ENCODE measurements at places on chromosomes 1 and 21.

GRCh38 chr1:209983953-209984352 lies 45.9 kb downstream of the SYT14 start:
- no peak for DNase-seq

GRCh38 chr1:86197206-86197855 lies 40.8 kb upstream of the COL24A1 start:
- no peak for DNase-seq

DNA sequence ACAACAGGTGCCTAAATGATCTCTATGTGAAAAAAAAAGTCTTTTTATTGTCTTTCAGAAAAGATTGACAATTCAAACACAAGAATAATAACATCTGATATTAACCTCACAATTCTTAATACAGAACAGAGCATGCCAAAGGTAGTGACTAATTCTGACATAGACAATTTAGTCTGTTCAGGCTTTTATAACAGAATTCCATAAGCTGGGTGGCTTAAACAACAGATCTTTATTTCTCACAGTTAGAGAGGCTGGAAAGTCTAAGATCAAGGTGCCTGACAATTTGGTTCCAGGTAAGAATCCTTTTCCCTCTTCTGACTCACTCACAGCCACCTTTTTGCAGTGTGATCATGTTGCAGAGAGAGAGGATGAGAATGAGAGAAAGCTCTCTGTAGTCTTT lies 27.0 kb downstream of the DPYD start:
- DNase-seq: no peak

DNA sequence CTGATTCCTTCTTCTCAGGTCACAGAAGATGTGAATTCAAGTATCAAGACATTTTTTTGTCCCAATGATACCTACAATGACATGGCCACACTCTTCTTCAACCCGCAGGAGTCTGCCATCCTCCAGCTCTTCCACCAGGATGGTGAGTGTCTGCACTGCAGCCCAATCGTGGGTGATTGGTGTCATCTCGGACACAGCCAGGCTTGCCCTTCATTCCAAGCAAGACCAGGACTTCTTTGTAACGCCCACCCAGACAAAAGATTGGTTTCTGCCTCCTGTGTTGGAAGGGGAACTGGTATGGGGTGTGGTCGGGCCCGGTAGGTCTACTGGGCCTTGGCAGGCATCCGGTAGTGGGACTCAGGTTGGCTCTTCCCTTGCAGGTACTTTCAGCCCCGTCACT lies 14.1 kb downstream of the NPPA start:
- DNase-seq: no peak

GRCh38 chr21:46634427-46634826 lies 1.0 kb upstream of the PRMT2 start:
- DNase-seq: no peak

- no peak for DNase-seq
Observed at GRCh38 chr1:169885207-169885606, 8.5 kb downstream of the SCYL3 start.

GRCh38 chr1:71303617-71304041 lies 222.8 kb upstream of the ZRANB2 start:
- DNase-seq: no peak

DNA sequence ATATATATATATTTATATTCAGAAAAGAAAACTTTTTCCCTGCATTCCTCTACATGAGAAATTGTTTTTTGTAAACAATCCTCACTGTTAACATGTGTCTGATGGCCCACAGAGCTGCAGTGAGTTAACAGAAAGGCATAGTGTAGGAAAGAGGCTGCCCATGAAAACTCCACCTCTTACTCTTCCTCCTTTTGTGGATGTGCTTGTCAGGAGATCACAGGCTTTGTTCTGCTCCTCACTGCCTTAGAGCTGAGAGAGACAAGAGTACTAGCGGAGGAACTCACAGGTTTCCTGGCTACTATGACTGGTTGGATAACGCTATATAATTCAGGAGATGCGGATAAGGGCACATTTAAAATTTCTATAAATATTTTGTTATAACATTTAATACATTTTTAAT lies 200.6 kb downstream of the BRINP3 start:
- no peak for DNase-seq

GRCh38 chr1:244394826-244395765 lies 56.6 kb downstream of the ADSS2 start:
- no peak for DNase-seq

- DNase-seq: no peak
Observed at GRCh38 chr1:88791192-88791591, 100.2 kb downstream of the GTF2B start.

- no peak for DNase-seq
Observed at GRCh38 chr1:107795994-107796393, 169.0 kb downstream of the VAV3 start.

Data from NCI-H1436 (cell line).